ENCODE measurements at places on chromosomes 2 and 18. TPM values are rescaled to one million over a fixed set of nuclear protein-coding genes. Genes with fewer than 3 reads are reported as not detected.

DNA sequence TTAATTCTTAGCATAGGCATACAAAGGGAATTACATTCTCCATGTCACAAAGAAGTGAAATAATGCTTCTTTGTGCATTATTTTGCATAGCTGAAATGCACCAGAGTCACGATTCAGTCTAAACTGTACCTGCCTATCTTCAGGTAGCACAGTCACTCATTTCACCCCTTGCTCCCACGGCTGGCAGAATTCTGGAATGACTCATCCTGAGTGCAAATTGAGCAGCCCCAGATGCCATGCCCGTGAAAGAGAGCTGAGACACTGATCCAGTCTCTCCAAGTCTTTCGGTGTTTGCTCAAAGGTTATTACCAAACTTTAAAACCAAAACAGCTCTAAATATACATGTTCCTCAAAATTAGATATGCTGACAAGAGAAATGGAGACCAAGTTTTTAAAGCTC, 168.3 kb upstream of the POU3F3 start:
- DNase-seq = no peak

GRCh38 chr2:230346921-230347533, 20.0 kb downstream of the SP140L start:
- DNase-seq = no peak

The INHA gene
- total RNA-seq = 0.73 TPM

The PAX8 gene
- total RNA-seq = 2.6 TPM

DNA sequence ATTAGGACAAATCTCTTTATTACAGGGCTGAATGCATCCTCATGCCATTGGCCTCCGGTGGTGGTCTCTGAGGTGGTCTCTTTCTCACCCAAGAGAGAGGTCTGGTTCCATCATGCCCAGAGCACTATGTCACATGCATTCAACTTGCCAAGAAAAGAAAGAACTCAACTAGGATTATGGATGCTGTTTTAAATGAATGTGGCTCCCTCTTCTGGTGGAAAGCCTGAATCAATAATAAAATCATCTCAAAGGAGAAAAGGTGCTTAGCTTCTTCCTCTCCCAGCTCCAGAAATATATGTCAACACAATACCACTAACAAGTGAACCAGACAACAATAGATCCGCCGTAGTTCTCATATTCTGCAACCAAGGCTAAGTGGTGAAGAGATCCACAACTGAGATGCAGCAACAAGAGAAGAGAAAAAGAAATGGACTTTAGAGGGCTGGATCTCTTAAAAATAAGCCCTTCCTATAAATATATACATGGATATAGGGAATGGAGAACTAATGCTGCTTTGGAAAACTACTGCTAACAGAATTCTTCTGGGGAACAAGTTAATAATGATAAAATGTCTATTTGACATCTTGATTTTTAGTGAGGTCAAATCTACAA, 396.8 kb downstream of the NCKAP5 start:
- DNase-seq = no peak

- no peak for DNase-seq
Measured at GRCh38 chr18:71233177-71233576, 944.3 kb downstream of the SOCS6 start.

DNA sequence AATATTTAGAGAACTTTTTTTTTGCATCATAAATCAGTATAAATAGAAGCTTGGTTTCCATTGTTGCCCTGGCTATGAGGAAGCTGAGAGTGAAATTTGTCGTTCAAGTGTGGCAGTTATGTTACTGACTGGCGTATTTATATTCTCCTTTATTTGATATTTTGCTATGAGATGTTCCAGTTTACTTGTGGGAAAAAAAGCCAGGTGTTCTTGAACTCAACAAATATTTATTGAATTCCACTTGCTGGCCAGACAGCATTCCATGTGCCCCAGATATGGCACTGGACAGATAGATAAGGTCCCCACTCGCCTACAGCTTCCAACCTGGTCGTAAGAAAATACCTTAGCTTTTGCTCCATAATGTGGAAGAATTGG, 44.7 kb downstream of the NEDD4L start:
- DNase-seq = no peak

DNA sequence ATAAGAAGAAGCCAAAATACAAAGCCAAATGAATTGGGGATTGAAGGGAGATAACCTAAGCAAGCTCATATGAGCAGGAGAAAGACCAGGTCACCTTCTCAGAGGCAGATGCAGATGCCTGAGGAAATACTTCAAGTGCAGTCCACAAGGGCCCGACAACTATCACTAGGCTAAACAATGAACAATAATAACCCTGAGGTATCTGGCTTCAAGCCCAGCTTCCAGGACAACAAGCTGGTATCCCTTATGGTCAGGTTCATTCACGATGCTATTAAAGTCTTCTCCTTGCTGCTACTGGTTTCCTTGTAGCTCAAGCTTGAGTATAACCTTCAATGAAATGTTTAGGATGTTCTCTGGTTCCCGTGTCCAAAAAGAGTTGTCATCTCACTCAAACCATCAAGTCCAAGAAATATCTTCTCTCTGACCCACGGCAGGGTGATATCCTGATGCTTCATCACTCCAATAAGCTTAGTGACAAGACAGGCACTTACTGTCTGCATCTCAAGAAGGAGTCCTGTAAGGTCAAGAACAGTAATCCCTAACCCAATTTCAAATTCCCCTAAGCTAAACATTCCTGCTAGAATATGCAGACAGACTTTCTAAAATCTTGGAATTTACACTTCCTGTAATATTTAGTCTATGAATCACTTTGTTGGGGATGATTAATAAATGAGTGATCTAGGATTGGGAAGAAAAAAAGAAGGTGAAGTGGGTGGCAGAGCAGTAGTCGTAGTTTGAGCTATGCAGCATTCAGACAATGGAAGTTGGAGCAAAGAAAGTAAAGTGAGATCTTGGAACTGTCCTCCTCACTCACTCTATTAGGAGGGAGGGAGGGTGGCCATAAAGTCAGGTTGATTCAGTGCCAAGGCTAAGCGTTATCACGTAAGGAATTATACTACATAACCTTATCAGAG, 33.1 kb downstream of the CHN1 start:
- no peak for DNase-seq

The ZCCHC2 gene
- 24.3 TPM for total RNA-seq

GRCh38 chr2:121104721-121105141, 180.3 kb downstream of the TFCP2L1 start:
- no peak for DNase-seq

DNA sequence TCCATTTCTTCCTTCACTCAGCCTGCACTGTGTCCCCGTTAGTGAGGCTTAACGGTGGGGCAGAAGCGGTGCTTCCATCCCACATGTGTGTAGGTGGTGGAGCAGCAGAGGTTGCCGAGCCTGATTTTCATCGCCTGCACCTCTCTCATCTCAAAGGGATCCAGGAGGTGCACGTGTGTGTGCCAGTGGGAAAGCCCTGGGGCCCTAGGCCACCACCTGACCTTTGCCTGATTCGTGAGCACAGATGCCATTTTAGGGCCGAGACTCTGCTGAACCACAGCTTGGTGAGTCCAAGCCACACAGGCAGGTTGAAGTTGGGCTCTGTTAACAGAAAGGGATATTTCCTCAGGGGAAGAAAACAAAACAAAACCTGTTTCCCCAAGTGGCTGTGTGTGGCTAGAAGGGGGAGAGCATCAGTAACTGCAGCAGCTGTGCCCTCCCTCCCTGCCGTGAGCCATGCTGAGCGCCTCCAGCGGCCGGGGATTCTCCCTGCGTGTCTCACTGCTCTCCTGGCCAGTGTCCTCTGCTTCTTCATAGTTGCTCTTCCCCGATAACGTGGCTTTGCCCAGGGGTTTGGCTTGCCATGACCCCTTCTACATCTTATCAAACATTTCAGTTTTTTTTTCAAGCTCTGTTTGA, 81.5 kb downstream of the MAPRE2 start:
- DNase-seq = no peak

The B3GNT2 gene
- total RNA-seq = 16.3 TPM
